Activated T-helper 9 cell treated with anti-CD3 and anti-CD28 coated beads, Interleukin-2, amount 50 U/mL, for 16 hours (primary cell): ENCODE measurements at places on chromosomes 7 and 10.

DNA sequence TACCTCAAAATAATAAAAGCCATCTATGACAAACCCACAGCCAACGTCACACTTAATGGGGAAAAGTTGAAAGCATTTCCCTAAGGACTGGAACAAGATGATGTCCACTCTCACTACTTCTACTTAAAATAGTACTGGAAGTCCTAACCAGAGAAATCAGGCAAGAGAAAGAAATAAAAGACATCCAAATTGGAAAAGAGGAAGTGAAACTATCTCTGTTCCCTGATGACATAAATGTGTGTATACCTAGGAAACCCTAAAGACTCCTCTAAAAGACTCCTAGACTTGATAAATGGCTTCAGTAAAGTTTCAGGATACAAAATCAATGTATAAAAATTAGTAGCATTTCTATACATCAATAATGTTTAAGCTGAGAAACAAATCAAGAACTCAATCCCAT is 314.1 kb downstream of the WDR37 start:
- DNase-seq, result no peak

DNA sequence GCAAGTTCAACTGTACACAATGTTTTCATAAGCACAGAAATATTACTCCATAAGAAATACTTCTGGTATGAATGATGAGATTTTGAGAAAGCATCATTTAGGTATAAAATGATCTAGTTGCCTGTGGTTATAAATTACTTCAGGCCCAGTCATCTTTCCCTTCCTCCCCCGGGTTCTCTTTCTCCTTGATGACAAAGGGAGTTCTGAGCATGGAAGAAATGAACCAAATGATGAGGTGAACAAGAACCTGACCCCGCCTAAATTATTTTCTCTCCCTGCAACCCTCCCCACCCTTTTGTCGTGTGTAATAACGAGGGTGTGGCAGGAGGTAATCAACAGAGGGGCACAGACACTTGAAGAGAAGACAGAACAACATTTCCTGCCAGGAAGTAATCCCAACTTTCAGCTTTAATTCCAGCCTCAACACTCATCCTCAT is 319.6 kb upstream of the SP8 start:
- DNase-seq, result no peak

DNA sequence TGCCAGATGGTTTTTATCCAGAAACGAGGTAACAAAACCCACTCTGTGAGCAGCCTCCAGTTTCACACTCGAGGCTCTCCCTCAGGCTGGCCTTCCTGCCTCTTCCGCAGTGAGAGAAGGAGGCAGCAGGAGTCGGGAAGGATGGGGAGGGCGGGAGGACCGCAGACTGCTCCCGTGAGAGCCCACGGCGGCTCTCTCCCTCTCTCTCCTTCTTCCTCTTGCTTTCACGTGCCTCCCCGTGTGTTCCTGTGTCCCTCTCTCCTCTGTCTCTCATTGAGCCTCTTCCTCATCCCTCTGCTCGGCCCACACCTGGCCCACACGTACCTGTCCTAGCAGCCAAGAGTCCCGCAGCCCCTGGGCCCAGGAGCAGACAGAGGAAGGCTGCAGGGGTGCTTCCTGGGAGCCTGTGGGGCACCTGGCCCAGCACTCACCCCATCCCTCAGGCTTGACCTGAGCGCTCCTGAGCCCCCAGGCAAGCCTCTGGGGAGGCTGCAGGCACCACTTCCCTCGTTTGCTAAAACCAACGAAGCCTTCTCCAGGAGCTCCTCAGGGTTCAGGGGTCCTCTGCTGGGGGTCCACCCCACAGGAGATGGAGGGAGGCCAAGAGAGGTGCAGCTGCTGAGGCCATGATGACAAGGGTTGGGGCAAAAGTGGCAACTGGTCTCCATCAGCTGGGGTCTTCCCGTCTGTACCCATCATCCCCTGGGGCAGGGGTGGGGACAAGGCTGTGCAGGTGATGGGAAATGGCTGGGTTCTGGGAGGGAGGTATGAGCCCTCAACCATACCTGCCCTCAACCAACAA is 13.6 kb downstream of the SPOCK2 start:
- DNase-seq, result no peak

DNA sequence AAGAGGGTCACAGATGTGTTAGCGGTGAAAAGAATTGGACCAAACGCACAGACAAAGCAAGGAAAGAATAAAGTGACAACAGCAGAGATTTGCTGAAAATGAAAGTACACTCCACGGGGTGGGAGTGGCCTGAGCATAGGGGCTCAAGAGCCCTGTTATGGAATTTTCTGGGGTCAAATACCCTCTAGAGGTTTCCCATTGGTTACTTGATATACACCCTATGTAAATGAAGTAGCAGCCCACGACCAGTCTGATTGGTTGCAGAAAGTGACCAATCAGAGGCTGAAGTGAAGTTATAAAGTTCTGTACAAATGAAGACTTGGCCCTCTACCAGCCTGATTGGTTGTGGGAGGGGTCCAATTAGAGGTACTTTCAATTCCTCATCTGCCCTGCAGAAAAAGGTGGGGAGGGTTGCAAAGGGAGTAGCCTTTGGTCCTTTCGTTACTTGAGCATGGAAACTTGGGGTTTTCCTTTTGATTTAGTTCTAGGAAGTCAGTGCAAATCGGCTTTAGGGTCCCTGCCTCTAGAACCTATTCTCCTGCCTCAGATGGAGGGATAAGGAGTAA is 125.6 kb upstream of the PRPS1L1 start:
- DNase-seq, result no peak

- DNase-seq, result no peak
Observed at GRCh38 chr7:80999771-81000170, 80.9 kb upstream of the SEMA3C start.

- no peak for DNase-seq
Observed at GRCh38 chr10:70312972-70313371, 29.2 kb upstream of the NPFFR1 start.

DNA sequence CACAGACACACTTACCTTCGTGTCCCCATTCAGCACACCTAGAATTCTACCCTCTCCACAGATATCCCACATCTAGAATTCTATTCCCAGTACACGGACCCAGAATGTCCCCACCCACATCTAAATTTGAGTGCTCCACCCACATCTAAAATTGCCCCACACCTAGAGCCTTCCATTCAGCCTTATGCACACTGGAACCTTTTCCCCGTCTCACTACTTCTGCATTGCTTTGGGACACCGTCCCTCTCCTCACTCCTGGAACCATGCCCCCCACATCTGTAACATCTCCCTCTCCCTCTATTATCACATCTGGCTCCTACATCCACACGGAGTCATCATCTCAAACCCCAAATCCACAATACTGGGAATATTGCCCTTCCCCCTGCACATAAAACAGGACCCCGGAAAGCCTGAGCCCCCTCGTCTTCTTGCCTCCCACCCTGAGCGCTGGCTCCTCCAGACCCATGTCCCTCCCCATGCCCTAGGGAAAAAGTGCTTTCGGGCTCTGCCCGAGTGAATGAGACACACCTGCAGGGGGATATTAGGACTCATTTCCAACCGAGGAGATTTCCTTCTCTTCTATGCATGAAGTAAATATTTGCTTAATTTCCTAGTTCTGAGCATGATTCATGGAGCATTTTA is 125.8 kb upstream of the UNC5B start:
- no peak for DNase-seq
